Activated CD4-positive, alpha-beta T cell treated with anti-CD3 and anti-CD28 coated beads, Interleukin-2, amount 50 U/mL, for 1 hour (primary cell): ENCODE measurements at places on chromosomes 1 and 21.

- DNase-seq = no peak
Measured at GRCh38 chr1:147452809-147453208, 88.5 kb upstream of the BCL9 start.

- DNase-seq = no peak
Measured at GRCh38 chr1:56132520-56132919, 446.8 kb downstream of the PLPP3 start.

GRCh38 chr1:47663286-47663685, 225.4 kb downstream of the FOXD2 start:
- DNase-seq = no peak

DNA sequence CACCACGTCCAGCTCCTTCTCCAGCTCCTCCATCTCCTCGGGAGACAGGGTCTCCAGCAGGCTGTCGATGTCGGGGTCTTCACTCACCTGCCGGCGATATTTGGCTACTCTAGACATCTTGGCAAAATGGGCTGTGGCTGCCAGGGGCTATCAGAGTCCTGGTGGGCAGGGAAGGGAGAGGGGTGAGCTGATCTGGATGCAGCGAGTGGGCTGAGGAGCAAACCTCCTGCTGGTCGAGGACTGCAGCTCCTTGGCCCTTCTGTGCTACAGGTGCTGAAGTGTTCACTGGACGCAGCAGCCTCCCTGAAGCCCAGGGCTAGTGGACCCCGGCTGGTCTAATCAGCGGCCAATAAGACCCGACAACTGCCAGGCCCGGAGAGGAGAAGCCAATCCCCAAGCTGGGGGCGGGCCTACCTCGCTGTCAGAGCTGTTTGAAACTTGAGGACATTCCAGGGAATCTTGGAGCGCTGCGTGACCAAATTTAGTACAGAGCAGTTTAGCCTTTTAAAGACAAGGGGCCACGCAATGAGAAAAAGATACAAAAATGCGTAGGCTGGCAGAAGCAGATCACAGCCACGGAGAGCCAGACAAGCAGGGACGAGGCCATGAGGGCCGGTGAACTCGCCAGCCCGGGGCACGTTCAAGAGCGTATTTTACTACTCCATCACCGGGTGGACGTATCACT, at the start of gene LMOD1:
LMOD1 (minus strand) TSS at position 325 of the 685 bp plus-strand sequence; CDS start at position 117, 208 bp downstream.
- DNase-seq = no peak

DNA sequence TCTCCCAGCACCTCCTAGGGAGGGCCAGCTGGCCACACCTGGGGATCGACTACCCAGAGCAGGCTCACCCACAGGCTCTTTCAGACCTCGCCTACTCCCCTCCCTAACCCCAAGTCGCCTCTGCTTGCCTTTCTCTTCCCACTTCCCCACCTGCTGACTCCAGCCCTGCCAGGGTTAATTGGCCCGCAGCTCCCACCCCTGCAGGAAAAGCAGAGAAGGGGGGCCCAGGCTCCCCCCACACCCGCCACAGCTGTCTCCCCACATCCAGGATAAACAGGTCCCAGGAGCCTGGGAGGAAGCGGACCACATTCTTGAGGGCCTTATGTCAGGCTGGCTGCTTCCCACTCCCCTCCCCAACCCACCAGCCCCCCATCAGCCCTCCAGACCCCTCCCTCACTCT, 45.0 kb downstream of the TAS1R2 start:
- DNase-seq = no peak

- no peak for DNase-seq
Measured at GRCh38 chr1:60657926-60658325, 424.4 kb upstream of the NFIA start.

DNA sequence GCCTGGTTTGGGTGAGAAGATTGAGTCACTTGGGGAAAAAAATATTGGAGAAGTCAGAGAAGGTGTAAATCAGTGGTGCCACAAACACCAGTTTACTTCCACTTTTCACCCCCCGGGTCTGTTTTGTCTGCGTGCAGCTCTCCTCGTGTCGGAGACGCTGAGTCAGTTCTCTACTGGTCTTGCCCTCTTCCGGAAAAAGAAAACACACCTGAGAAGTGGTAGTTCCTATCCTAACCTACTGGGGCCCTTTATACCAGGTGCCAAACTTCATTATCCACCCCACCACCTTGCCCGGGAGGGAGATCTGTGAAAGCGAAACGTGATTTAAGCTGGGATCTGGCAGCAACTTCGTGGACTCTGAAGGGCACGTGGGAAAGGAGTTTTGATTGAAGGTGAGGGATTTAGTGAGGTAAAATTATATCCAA, 855 bp upstream of the IVNS1ABP start:
- peak; percentile 72 for DNase-seq

DNA sequence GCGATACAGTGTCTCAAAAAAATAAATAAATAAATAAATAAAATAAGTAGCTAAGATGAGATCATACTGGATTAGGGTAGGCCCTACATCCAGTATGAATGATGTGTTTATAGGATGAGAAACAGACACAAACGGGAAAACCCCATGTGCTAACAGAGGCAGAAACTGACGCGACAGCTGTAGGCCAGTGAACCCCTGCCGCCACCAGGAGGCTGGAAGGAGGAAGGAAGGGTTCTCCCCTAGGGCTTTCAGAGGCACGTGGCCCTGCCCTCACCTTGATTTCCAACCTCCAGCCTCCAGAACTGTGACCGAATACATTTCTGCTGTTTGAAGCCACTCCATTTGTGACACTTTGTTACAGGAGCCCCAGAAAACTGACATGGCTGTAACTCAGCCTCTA, 38.5 kb downstream of the CHD5 start:
- no peak for DNase-seq

DNA sequence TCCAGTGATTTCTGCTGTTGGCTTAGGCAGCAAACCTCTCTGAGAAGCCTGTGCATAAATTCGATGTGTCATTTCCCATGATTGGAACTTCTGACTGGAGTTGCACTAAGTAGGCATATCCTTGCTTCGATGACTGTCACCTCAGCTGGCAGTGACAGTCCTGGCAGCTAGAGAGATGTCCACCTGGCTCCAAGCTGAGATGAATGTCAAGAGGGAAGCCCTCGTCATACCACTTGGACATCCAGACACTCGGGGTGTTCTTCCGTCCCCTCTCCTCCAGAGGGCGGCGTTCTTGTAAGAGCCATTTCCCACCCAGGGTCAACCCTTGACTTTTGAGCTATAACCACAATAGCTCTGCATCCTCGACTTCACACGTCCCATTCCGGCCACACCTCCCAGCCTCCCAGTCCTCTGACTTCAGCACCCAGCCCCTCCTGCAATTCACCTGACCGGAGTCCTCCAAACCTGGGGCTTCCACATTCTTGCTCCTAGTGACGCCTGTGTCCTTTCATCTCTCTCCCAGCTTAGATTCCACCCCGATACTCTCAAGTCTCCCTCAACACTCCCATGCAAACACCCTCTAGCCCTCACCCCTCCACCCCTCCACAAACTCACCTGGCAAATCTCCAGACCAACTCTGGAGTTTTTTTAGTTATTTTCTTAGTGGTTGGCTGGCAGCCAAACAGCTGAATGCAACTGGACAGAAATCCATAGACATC, 17.3 kb downstream of the CA6 start:
- DNase-seq = peak; percentile 37

- DNase-seq = no peak
Measured at GRCh38 chr1:234216116-234216703, 157.0 kb upstream of the COA6 start.

- no peak for DNase-seq
Measured at GRCh38 chr1:167563579-167564246, 10.2 kb upstream of the CREG1 start.

DNA sequence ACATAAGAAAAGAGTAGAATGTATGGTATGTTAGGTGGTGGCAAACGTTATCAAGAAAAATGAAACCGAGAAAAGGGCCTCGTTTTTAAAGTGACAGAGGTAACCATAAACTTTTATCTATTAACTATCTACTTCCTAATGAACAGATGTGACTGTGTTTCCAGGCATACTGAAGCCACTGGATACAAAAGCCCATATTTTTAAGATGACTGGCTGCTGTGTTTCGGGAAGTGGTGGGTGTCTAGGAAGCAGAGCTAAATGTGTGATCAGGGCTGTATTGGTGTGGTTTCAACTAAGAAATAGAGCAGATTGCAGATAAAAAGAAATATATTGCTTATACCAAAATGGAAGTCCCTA, 71.8 kb downstream of the CHRM3 start:
- no peak for DNase-seq

DNA sequence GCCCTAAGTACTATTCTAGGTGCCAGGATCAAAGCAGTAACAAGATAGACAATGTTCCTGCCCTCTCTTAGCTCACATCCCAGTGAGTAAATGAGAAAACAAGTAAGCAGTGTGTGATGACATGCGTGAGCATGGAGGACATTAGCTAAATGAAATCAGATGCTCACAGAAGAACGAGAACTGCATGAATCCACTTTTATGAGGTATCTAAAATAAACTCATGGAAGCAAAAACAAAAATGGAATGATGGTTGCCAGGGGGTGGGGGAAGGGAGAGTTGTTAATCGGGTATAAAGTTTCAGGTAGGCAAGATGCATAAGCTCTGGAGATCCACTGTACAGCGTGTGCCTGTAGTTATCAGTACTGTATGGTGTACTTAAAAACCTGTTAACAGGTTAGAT, 195.1 kb downstream of the HHAT start:
- no peak for DNase-seq

- DNase-seq = no peak
Measured at GRCh38 chr21:42356650-42357049, 5.9 kb upstream of the TFF2 start.

DNA sequence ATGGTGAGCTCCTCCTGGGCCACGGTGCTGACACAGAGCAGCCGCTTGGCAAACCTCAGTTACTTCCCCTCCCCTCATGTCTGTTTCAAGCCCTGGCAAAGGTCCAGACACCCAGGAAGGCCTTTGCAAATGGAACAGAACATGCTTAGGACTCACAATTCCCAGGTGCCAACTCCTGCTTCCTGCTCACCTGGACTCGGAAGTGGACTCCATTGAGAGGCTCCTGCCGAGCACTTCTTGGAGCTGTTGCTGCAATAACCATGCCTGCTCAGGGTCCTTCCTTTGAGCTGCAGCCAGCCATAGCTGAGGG, 10.7 kb downstream of the DCST2 start:
- no peak for DNase-seq
